ENCODE measurements at places on chromosomes 11 and 22. TPM values are rescaled to one million over a fixed set of nuclear protein-coding genes. Genes with fewer than 3 reads are reported as not detected.

DNA sequence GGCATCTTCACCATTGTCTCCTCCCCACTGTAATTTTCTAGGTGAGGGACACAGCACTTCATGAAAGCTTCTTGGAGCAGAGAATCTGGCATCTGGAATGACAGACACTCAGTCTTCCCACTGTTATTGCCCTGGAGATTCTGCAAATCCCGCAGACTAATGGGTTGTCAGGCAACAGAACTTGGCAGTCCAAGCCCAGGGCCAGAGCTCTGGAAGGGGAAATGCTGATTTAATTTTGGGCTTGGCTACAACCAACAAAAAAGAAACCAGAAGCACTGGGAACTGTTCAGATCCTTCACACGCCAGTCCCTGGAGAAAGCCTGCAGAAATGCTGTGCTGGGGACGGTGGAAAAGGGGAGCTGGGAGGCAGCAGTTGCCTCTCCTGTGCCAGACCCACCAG lies 71.5 kb upstream of the BID start:
- H3K4me1 ChIP-seq = peaks cover 10% of the 10 kb centered on the region
- H3K36me3 ChIP-seq = peaks cover 5% of the 10 kb centered on the region
- no peak for DNase-seq
- H3K27me3 ChIP-seq = no peaks in the 10 kb centered on the region
- no peak overlapping the region for H3K4me3 ChIP-seq

- H3K27ac ChIP-seq = peak within 1 kb of the TSS; percentile 100
- no peaks in the 10 kb centered on the region for H3K27me3 ChIP-seq
- H3K36me3 ChIP-seq = peaks cover 36% of the 10 kb centered on the region
- peak within 1 kb of the TSS; percentile 87 for H3K4me3 ChIP-seq
- peak; percentile 67 for DNase-seq
Observed at GRCh38 chr11:58575377-58576020, at the start of gene LPXN. Gene LPXN, minus strand, starts transcription at chr11:58575856. Its CDS starts 84 bp downstream, at chr11:58575772.

DNA sequence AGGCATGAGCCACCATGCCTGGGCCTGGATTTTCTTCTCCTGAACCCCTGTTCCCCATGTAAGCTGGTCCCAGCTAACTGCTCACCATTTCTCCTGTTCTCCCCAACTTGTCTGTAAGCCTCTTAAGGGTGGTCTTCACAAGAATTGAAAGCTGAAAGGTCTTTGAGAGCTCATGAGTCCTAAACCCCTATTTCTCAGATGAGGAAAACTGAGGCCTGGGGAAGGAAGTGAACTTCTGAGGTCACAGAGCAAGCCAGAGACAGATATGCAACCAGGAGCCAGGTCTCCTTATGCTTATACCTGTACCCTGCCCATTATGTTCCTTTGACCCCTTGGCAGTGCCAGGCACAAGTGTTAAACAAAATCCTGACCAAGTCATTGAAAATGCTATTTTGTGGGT lies 16.3 kb downstream of the NPTXR start:
- no peak for DNase-seq
- no peaks in the 10 kb centered on the region for H3K36me3 ChIP-seq
- H3K27ac ChIP-seq = no peak overlapping the region
- no peak overlapping the region for H3K4me3 ChIP-seq
- no peaks in the 10 kb centered on the region for H3K4me1 ChIP-seq

- peaks cover 14% of the 10 kb centered on the region for H3K4me1 ChIP-seq
- no peaks in the 10 kb centered on the region for H3K27me3 ChIP-seq
- H3K27ac ChIP-seq = no peak overlapping the region
Observed at GRCh38 chr11:46045811-46046210, 75.4 kb downstream of the PHF21A start.

DNA sequence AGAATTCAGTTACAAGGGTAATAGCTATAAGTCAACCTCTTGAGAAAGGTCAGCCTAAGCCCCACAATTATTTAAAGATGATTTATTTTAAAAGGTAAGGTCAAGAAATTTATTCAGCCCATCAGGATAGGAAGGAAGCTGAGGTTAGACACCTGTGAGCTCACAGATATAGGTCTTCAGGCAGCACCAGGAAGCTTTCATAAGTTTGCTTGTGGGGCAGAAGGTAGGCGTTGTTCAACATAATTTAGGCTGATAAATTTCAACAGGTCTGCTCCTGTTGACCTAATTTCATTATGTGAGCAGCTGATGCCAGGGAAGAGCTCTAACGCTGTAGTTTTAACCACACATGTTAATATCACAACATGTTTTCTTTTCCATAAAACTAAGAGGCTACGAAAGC lies 118.1 kb upstream of the APOA1 start:
- H3K36me3 ChIP-seq = peaks cover 19% of the 10 kb centered on the region
- H3K27ac ChIP-seq = peak overlapping the region; percentile 21
- peaks cover 54% of the 10 kb centered on the region for H3K4me1 ChIP-seq
- H3K4me3 ChIP-seq = no peak overlapping the region
- no peak for DNase-seq

DNA sequence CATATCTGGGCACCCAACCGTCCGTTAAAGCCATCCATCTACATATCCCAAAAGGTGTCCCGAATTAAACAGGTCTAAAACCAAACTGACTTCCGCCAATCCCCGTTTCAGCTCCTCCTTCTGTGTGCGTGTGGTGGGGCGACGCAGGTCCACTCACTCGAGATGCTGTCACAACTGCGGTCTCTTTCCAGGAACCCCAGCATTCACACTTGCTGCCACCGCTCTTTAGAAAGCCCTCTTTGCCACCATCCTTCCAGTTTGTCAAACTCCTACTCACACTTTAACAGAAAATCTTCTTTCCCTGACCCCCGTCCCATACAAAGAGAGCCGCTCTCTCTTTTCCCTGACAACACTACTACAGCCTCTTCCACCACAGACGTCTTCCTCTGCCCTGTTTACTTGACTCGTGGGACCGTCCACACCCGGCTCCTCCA lies 467 bp downstream of the ESS2 start:
- H3K27me3 ChIP-seq = peaks cover 6% of the 10 kb centered on the region
- H3K4me3 ChIP-seq = peak overlapping the region; percentile 99
- peaks cover 17% of the 10 kb centered on the region for H3K4me1 ChIP-seq
- DNase-seq = peak; percentile 64
- H3K36me3 ChIP-seq = peaks cover 21% of the 10 kb centered on the region

DNA sequence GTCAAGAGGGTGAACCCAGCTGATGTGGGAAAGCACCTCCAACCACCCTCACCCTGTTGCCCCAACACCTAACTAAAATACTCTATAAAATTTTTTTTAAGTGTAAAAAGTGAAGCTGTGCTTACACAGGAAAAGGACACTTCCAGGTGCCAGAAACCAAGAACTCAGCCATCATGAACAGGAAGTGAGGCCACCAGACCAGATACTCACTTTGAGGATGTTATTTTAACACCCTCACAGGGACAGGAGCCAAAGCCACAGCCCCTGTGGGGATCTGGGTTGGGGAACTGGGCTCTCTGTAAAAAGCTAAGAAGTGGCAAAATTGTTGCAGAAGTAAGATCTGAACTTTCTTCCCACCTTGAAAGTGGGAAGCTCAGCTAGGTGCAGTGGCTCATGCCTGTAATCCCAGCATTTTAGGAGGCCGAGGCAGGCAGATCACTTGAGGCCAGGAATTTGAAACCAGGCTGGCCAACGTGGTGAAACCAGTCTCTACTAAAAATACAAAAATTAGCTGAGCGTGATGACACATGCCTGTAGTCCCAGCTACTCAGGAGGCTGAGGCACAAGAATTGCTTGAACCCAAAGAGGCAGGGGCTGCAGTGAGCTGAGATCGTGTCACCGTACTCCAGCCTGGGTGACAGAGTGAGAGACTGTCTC lies 3.8 kb downstream of the RSPH14 start:
- H3K27me3 ChIP-seq = no peaks in the 10 kb centered on the region
- peak; percentile 61 for DNase-seq
- no peak overlapping the region for H3K4me3 ChIP-seq

- H3K27me3 ChIP-seq = peaks cover 23% of the 10 kb centered on the region
- H3K36me3 ChIP-seq = no peaks in the 10 kb centered on the region
- no peak overlapping the region for H3K27ac ChIP-seq
Observed at GRCh38 chr11:43518408-43519160, 159.9 kb downstream of the TTC17 start.

- H3K27me3 ChIP-seq = no peaks in the 10 kb centered on the region
- peaks cover 23% of the 10 kb centered on the region for H3K4me1 ChIP-seq
- peaks cover 40% of the 10 kb centered on the region for H3K36me3 ChIP-seq
Observed at GRCh38 chr22:38684895-38685294, 3.1 kb downstream of the TOMM22 start.

DNA sequence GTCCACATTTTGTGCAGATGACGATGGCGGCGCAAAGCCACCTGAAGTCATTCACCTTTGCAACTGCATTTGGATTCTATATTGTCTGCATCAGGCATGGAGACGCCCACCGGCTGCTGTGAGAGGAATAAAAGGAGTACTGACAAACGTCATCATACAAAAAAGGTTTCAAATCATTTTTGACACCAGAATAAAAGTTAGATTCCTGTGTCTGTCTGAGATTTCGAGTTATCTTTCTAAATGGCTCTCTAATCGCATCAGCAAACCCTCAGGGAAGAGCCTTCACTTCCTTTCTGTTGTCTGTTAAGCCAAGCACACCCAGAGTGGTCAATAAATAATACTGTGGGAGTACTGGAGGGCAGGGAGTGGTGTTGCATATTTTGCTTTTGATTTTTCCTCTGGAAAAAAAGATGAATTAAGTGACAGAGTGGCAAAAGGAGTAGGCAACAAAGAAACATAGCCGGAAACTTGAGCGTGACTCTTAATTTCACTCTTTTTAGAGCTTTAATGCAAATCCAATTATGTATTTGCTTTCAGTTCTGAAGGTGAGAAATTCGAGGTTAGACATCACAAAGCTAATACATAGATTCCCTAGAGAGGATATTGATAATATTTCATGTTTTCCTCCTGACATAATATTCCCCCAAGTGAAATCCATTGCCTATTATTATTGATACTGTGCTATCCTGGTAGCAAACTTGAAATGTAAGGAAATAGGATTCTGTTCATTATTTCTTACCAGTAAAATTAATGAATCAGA lies 150.8 kb upstream of the MTMR2 start:
- peaks cover 72% of the 10 kb centered on the region for H3K4me1 ChIP-seq
- peak; percentile 35 for DNase-seq
- H3K27me3 ChIP-seq = no peaks in the 10 kb centered on the region
- peak overlapping the region; percentile 85 for H3K27ac ChIP-seq
- H3K36me3 ChIP-seq = peaks cover 19% of the 10 kb centered on the region
- peak overlapping the region; percentile 44 for H3K4me3 ChIP-seq

GRCh38 chr11:26620282-26621045 lies 48.4 kb upstream of the MUC15 start:
- no peaks in the 10 kb centered on the region for H3K4me1 ChIP-seq
- no peak overlapping the region for H3K27ac ChIP-seq
- DNase-seq = no peak
- H3K36me3 ChIP-seq = no peaks in the 10 kb centered on the region
- H3K4me3 ChIP-seq = no peak overlapping the region

DNA sequence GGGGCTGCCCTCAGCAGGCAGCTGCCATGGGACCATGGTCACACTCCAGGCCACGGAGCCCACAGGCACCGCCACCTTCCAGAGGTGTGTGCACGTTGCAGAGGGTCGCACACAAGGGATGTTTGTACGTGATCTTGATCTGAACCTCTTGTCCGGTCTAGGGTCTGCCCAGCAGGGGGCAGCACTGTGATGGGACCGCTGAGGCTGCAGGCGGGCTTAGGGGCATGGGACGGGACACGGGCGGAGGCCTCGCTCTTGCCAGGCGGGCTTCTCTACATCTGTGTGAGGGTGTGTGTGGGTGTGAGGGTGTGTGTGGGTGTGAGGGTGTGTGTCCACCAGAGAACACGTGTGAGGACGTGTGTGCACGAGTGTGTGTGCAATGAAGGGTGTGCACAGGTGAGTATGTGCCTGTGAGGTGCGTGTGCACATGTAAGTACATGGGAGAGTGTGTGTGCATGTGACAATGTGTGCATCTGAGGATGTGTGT lies 52.4 kb downstream of the CACNA1I start:
- peaks cover 4% of the 10 kb centered on the region for H3K4me1 ChIP-seq
- peaks cover 4% of the 10 kb centered on the region for H3K27me3 ChIP-seq
- no peak overlapping the region for H3K4me3 ChIP-seq
- H3K27ac ChIP-seq = no peak overlapping the region

GRCh38 chr11:126159719-126160344 lies 51.6 kb downstream of the RPUSD4 start:
- H3K27me3 ChIP-seq = no peaks in the 10 kb centered on the region
- no peak overlapping the region for H3K27ac ChIP-seq
- H3K4me1 ChIP-seq = peaks cover 2% of the 10 kb centered on the region
- DNase-seq = no peak
- H3K36me3 ChIP-seq = no peaks in the 10 kb centered on the region

DNA sequence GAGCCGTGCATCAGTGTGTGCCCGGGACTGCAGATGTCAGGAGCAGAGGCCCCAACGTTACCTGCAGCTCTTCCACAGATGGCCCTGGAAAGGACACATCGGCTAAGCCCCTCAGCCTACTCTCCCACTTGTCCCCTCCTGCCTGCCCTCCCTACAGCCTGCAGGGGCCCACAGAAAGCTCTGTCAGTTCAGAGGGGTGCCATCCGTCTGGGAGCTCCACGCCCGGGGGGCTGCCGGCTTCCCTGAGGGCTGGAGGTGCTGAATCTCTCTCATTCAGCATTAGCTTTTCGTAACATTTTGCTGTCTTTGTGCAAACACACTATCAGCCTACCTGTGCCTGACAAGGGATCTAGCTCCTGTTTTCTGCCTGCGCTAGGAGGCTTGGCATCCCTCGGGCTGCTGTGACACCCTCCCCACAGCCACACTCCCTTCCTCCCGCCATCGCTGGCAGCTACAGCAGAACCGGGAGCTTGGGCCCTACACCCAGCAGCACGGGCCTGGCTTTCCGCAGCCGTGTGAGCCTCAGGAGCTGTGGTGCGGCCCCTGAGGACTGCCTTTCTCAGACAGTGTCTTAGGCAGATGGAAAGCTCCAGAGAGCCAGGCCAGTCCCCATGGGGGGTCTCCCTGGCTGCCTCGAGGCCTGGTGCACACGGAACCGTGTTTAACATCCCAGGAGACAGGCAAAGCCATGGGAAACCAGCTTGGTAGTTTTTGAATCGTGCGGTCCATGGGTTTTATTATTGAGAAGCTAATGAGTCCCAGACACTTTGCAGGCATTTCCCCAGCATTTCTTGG lies 198.3 kb upstream of the B3GAT1 start:
- no peaks in the 10 kb centered on the region for H3K36me3 ChIP-seq
- H3K4me3 ChIP-seq = no peak overlapping the region
- DNase-seq = no peak
- H3K4me1 ChIP-seq = no peaks in the 10 kb centered on the region
- H3K27me3 ChIP-seq = peaks cover 14% of the 10 kb centered on the region

LRRC4C gene
- total RNA-seq = not detected

OR4D5 gene
- total RNA-seq = not detected

DEUP1 gene
- not detected for total RNA-seq

GP1BB gene
- not detected for total RNA-seq

TBX1 gene
- not detected for total RNA-seq

THRSP gene
- total RNA-seq = not detected

FBXO3 gene
- total RNA-seq = 16.5 TPM
